ENCODE measurements at places on chromosomes 2 and 18.

GRCh38 chr2:121080013-121080772 is 204.8 kb downstream of the TFCP2L1 start:
- peak; percentile 51 for DNase-seq

- DNase-seq: no peak
These were observed 923.2 kb downstream of the CPS1 start for GRCh38 chr2:211479536-211480150.

GRCh38 chr2:30150786-30151185 is 4.0 kb downstream of the YPEL5 start:
- DNase-seq: no peak

DNA sequence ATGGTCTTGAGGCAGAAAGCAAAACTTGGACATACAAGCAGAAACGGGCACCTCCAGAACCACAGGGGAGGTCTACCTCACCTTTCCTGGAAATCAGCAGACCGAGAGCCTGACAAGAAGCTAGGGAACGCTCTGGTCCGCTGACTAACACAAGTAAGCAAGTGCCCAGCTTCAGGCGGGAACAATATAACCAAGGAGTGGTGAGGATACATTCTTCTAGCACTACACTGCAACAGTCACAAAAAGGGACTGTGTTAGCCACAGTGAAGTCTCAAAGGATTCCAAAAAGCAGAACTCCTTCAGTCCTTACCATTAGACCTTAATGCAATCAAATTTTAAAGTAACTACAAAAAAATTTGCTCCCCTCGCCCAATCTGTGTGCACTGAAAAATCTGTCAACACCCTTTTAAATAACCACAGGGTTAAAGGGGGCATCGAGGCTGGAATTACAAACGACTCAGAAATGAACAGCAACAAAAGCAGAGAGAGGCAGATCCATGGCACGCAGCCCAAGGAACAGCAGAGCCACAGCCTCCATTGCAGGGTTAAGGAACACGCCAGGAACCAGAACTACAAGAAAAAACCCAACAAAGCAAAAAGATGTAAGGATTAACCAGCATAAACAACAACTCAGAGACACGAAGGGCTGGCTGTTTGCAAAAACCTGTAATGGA is 7.1 kb downstream of the THAP4 start:
- DNase-seq: no peak

DNA sequence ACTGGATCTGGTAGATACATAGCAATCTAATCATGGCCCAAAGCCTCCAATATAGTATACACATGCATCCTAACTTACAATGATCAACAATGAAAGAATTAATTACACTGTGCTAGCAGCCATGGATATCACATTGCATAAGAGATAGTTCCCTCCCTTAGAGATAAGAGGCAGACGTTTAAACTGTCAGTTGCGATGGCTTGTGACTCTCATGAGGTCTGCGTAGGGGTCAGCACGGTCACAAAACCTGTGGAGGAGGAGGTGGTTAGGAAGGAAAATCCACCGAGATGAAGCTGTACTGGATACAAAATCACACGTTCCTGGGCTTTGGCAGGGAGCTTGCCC is 800 bp upstream of the RALB start:
- no peak for DNase-seq

DNA sequence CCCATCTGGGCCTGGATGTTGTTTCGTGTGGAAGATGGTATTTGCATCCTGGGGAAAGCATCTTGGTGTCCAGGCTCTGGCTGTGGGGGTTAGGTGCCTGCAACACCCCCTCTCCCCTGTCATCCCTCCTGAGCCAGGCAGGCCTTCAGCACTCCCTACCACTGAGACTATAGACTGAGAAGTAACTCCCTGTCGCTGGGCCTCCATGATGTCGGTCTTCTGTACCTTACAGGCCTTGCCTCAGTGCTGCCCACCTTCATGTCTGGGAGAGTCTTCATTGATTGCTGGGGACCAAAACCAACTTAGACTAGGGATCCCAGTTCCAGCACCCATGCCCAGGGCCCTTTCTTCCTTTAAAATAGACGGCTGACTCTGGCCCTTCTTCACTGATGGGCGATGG is 33.1 kb upstream of the DNMT3A start:
- DNase-seq: no peak

- peak; percentile 19 for DNase-seq
These were observed 13.5 kb upstream of the TWSG1 start for GRCh38 chr18:9321017-9321452.

- no peak for DNase-seq
These were observed 54.6 kb upstream of the PHLPP1 start for GRCh38 chr18:62660691-62661090.

GRCh38 chr2:207698301-207698700 is 13.1 kb upstream of the CCNYL1 start:
- no peak for DNase-seq

DNA sequence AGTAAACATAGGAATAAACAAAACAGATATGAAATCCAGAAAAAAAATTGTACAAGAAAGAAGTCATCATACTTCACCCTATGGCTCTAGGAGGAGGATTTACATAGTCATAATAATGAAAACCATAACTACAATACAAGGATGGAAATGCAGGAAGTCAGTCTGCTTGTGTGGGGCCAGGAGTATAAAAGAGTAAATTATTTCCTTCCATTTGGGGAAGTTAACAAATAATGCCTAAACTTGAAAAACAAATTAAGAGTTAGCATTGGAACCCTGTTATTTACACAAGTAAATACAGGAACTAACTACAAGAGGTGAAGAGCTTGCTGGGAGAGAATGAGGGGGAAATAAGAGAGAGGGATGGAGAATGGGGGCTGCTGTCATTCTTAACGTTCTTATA is 15.4 kb downstream of the TMEM163 start:
- DNase-seq: no peak

GRCh38 chr2:54531558-54531957 is 75.4 kb downstream of the SPTBN1 start:
- DNase-seq: peak; percentile 89

DNA sequence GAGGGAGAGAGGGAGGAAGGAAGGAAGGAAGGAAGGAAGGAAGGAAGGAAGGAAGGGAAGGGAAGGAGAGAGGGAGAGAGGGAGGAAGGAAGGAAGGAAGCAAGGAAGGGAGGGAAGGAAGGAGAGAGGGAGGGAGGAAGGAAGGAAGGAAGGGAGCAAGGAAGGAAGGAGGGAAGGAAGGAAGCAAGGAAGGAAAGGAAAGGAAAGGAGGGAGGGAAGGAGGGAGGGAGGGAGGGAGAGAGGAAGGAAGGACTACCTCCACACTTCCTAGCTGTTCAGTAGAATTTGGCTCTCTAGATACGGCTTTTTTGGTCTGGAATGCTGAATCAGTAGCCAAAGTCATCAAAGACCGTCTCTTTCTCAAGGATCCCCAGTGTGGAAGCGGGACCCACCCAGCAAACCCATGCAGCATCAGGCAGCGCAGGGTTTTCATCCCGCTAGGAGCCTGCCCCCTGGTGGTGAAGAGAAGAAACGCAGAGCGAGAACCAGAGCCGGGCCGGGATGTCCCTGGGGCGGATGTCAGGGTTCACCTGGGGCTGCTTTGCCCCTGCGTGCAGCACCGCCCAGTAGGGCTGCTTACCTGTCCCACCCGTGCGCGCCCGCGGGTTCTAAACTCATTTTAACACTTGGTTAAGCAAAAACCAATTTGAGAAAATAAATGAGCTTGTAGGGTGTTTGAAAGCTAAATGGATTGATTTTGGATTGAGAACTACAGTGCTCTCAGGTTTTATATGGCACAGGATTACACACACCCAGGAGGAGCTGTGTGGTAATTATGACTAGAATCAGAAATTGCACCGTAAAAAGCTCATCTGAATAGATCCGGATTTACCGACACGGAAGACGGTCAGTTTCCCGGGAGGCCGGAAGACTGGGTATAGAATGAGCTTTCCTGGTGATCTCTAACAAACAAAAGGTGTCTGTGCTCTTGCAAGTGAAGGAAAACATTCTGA is 48.1 kb upstream of the ARL4C start:
- peak; percentile 72 for DNase-seq

DNA sequence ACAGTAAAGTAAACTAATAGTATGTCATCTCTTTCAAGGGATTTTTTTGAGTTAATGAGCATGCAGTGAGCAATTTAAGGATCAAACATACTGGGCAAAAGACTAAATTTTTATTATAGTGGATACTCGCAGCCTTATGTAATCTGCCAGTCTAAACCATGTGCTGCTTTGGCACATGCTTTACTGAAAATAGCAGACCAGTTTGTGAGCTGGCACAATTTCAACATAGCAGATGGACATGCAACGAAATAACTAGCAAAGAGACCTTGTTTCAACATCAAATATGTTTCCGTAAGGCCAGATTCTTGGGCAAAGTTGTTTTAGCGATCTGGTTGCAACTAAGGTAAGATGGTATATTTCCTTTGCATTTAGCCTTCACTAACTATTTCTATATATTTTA is 807.3 kb downstream of the NR4A2 start:
- DNase-seq: no peak

DNA sequence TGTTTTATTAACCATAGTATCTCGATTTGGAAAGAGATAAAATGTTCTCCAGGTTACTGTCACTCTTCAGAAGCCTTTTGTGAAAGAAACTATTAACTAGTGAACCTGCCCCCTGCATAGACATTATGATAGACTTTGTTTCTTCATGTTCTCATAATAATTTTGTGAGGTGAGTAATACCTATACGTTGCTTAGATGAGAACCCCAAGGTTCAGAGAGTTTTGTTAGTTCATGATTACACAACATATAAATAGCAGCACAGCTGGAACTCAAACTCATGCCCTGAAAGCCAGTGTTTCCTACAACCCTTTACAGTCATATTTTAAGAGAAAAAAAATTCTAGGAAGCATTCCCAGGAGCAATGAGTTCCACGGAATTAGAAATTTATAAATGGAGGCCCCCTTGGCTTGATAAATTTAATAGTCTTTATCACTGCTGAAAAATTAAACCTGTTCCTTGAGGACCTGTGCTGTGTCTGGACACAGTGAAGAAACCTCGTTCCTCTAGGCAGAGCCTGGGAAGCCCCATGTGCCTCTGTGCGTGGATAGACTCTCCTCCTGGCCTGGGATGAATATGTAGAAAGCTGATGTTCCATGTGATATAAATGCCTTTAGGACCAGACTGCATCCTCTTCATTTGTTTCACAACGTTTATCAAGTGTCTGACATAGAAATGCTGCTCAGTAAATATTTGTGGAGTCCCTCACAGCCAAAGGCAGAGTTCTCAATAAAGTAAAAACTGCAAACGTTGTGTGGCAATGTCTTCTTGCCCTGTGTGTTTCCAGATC is 1257.0 kb upstream of the GYPC start:
- DNase-seq: no peak

GRCh38 chr2:211371465-211371864 is 815.1 kb downstream of the CPS1 start:
- DNase-seq: no peak

GRCh38 chr2:195026261-195026660 is 630.8 kb upstream of the SLC39A10 start:
- DNase-seq: peak; percentile 85

- no peak for DNase-seq
These were observed 18.1 kb downstream of the CNOT11 start for GRCh38 chr2:101270700-101271259.

DNA sequence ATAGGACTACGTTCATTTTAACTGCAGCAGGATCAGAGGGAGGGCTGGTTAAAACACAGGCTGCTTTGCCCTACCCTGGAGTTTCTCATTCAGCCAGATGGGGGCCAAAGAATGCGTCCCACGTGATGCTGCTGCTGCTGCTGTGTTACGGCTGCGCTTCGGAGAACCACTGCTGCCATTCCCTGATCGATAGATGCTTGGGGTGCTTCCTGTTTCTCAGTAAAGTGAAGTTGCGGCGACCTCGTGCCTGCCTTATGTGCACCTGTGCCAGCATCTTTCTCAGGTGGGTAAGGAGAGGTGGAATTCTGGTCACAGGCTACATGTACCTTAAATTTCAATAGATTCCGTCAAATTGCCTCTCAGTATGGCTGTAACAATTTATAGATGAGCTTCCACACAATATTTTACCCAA is 24.7 kb upstream of the TOGARAM2 start:
- DNase-seq: no peak

DNA sequence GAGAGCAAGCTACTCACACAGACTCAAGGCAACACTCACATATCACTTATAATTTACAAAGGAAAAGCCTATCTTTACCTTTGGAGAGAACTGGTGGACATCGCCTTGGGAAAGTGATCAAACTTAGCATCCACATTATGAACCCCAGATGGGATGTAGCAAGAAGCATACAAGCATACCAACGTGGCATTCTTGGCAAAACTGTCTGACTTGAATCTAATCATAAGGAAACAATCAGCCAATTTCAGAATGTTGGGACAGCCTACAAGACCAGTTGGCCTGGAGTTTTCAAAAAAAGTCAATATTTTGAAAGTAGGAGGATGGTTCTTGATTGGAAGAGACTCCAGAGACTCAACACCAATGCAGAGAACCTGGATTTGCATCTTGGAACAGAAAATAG is 79.1 kb upstream of the PMAIP1 start:
- no peak for DNase-seq

GRCh38 chr2:69100220-69100723 is 87.3 kb downstream of the ANTXR1 start:
- no peak for DNase-seq

- DNase-seq: peak; percentile 19
These were observed 487.3 kb upstream of the NETO1 start for GRCh38 chr18:73355121-73355520.

- no peak for DNase-seq
These were observed 5.8 kb upstream of the ODC1 start for GRCh38 chr2:10453905-10454298.

DNA sequence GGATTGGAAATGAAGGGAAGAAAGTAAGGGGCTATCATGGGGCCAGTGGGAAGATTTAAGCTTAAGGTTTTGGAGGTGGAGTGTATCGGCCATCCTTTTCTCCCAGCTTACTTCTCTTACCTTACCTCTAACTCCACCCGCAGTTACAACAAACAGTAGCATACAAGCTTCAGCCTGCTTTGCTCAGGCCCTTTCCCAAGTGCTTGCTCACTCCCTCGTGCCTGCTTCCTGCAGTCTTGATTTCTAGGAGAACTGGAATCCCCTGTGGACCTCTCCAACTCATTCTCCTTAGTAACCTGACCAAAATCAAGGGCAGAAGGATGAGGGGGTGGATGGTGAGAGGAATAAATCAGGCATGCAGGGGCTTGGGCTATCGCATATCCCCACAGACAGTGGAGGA is 5.8 kb upstream of the LYG2 start:
- DNase-seq: no peak

DNA sequence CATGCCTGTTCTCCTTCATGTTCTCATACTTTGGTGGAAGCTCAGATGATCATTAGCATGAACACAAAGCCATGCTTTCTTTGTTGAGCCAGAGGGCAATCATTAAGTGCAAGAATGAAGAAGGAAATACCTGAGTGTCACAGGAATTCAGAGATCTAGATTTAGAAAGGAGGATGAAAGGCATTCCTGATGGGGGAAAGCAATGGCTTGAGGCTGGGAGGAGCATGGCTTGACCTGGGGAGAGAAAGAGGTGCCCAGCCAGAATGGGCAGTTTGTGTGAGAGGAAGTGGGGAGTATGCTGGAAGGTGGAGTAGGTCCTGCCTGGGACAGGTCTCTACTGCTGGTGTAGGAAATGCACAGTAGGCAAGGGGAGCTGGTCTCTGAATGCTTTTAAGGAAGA is 35.1 kb downstream of the SLC4A3 start:
- DNase-seq: no peak

GRCh38 chr2:190069936-190070696 is 7.6 kb upstream of the MSTN start:
- peak; percentile 57 for DNase-seq

- peak; percentile 41 for DNase-seq
These were observed 145.4 kb upstream of the SPOPL start for GRCh38 chr2:138356178-138356577.

- DNase-seq: peak; percentile 34
These were observed 199.4 kb downstream of the IRS1 start for GRCh38 chr2:226600184-226600583.

- no peak for DNase-seq
These were observed 139.9 kb upstream of the GLI2 start for GRCh38 chr2:120595739-120596138.

Data from HT1080 (cell line).